Left lung (tissue), 14 donors: ENCODE measurements at places on chromosomes 2 and 18. TPM values are rescaled to one million over a fixed set of nuclear protein-coding genes. Genes with fewer than 3 reads are reported as not detected.
A peak's percentile ranks its signal among the peaks of the same experiment; 100 is the strongest.

- DNase-seq, result no peak
Measured at GRCh38 chr2:214311931-214312749, 98.7 kb upstream of the VWC2L start.

DNA sequence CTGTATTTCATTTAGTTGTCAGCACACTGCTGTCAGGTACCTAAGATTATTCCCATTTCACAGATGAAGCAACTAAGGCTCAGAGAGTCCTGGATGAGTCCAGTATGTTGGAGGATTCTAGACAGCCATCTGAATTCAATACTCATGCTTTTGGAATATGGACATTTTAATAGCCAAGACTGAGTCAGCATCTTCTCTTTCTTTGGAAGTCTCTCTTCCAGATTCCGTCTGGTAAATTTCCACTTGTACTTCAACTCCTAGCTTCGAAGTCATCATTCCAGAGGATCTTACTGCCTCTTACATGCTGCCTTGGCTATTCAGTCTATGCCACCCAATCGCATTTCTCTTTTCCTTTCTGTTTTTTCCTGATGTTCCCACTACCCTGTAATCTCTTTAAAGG, 40.6 kb downstream of the INSIG2 start:
- no peak for DNase-seq

- peak; percentile 91 for DNase-seq
Measured at GRCh38 chr2:65129286-65129825, 550 bp downstream of the RAB1A start.

GRCh38 chr2:126722546-126722945, 66.6 kb downstream of the GYPC start:
- DNase-seq, result no peak

DNA sequence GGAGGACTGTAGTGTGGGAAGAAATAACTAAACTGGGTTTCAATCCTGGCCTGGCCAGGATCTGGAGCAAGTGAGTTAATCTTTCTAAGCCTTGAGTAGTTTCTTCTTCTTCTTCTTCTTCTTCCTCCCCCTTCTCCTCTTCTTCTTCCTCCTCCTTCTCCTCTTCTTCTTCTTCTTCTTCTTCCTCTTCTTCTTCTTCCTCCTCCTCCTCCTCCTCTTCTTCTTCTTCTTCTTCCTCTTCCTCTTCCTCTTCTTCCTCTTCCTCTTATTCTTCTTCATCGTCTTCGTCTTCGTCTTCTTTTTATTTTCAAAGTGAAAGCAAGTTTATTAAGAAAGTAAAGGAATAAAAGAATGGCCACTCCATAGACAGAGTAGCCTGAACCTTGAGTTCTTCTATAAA, 6.5 kb upstream of the IL1RN start:
- no peak for DNase-seq

- no peak for DNase-seq
Measured at GRCh38 chr2:2832657-2833056, 501.6 kb upstream of the MYT1L start.

DNA sequence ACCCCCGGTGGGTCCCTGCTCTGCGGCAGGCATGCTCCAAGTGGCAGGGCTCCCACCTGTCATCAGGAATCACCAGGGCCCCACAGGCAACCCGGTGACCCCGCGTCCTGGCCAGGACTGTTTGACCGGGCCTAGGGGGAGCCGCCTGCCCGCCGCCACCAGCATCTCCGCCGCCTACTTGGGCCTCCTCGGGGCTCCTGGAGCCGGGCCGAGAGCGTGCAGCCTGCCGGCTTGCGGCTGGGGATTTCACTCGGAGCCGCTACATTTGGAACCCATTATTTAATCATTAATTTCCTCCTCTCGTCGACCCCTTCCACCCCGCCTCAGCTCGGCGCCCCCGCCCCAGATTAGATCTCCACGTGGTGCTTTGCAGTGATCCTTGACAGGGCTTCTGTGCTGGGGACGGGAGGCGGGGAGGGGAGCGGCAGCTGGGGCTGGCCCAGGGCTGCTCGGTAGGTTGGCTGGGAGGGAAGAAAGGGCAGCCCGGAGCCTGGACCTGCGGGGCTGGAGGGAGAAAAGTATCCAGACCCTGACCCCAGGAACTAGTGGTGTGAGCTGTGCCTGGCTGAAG, 295.4 kb downstream of the CYP26B1 start:
- DNase-seq, result peak; percentile 90

The ARHGAP15 gene
- total RNA-seq, result 16.8 TPM
